Bronchus fibroblast of lung (primary cell): ENCODE measurements at places on chromosomes 3 and 15. TPM values are rescaled to one million over a fixed set of nuclear protein-coding genes. Genes with fewer than 3 reads are reported as not detected.

The GOLGA8M gene
- total RNA-seq, result not detected in 2 replicates

The ISLR2 gene
- not detected in 2 replicates for total RNA-seq

The NGLY1 gene
- total RNA-seq, result 15.5 and 16.1 TPM in 2 replicates

The GP5 gene
- under 0.01 TPM in 1 of 2 replicates, not detected in the other for total RNA-seq

The COPB2 gene
- total RNA-seq, result 156 and 169 TPM in 2 replicates

The TBC1D21 gene
- total RNA-seq, result not detected in 2 replicates

The ACAN gene
- total RNA-seq, result under 0.01 and 0.17 TPM in 2 replicates

The ASB14 gene
- total RNA-seq, result not detected in 2 replicates

The CD200R1 gene
- not detected in 2 replicates for total RNA-seq

The GOLGA8A gene
- 4.7 and 5.4 TPM in 2 replicates for total RNA-seq

The CD80 gene
- total RNA-seq, result not detected in 2 replicates

The COL7A1 gene
- total RNA-seq, result 22.1 and 29.3 TPM in 2 replicates

The PCCB gene
- total RNA-seq, result 50.8 and 52.0 TPM in 2 replicates

The GPR156 gene
- 0.45 and 0.67 TPM in 2 replicates for total RNA-seq

The DOCK3 gene
- under 0.01 TPM in 2 replicates for total RNA-seq

The SLC6A11 gene
- total RNA-seq, result not detected in 2 replicates

The BTD gene
- total RNA-seq, result 10.9 and 12.8 TPM in 2 replicates

The GHSR gene
- not detected in 2 replicates for total RNA-seq

The MAP3K13 gene
- 11.3 TPM in 2 replicates for total RNA-seq

The CRABP1 gene
- total RNA-seq, result not detected in 2 replicates

The MNS1 gene
- 1.8 and 3.4 TPM in 2 replicates for total RNA-seq

The DYNLT2B gene
- total RNA-seq, result 19.5 and 20.3 TPM in 2 replicates
